ENCODE measurements at places on chromosomes 2 and 18.

DNA sequence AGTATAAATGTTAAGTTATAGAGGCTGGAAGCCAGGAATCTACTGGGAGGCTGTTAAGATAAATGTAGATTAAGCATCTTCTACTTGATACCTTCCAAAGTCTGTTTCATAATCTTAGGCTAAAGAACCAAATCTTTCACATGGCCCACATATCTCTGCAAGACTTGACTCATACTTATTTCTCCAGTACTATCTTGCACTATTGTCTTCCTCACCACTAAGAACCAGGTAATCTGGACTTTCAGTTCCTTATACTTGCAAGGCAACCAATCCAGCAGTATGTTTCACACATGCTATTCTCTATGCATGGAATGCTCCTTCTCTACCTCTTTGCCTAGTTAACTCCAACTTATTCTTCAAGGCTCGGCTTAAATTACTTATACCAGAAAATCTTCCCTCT lies 62.2 kb downstream of the RBMS1 start:
- no peak for DNase-seq

DNA sequence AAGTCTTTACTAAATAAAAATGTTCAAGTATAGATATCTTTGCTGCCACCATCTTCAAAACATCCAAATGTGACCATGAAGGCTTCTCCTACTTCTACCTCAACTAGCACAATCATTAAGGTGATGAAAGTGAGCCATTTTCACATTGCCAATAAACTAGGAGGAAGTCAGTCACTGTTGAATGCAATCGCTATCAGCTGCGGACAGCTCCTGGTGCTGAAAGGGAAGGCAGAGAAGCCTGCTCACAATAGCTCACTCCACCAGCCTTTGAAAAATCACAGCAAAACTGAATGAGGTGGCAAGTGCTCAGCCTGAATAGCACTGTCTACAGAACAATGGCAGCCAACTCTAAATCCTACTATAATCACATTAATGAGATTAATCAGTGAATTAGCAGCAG lies 2.2 kb downstream of the MYT1L start:
- DNase-seq: peak; percentile 14

- DNase-seq: no peak
These were observed 172.9 kb downstream of the EPHA4 start for GRCh38 chr2:221399183-221399582.

DNA sequence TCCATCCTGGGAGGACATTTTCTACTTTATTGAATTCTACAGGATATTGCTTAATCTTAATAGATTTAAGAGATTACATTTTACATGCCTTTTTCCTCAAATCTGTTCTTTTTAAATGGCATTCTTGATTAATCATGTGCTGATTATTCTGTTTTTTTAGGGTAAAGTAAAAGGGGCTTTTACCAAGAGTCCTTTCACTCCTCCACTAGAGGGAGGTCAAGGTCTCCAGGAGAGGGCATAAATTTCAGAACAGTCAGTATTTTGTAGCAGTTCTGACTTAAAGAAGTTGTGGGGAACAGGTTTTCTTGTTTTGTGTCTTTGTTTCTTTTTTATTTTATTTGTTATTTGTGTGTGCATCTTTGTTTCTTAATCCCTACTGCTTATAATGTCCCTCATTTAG lies 25.4 kb downstream of the WDR75 start:
- no peak for DNase-seq

All from NCI-H1048 (cell line).